ENCODE measurements at places on chromosomes 3 and 15.

- no peak for DNase-seq
These were observed 80.1 kb downstream of the SETD2 start for GRCh38 chr3:47083786-47084185.

- no peak for DNase-seq
These were observed 253.9 kb downstream of the LSAMP start for GRCh38 chr3:116191409-116191808.

DNA sequence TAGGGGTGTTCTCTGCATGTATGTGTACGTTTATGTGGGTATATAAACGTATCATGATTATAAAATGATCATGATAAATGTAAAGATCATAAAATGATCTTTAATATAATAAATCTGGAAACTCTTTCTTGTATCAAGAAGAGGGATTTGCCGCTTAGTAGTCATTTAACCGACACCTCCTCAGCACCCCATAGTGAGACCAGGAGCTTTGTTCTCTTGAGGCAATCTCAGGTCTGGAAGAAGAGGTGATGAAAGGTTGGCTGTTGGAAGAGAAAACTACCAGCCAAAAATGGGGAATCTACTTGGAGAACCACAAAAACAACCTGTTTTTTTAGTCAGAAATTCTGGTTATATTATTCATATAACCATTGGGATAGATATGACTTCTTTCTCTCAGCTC is 38.7 kb downstream of the TGFBR2 start:
- no peak for DNase-seq

DNA sequence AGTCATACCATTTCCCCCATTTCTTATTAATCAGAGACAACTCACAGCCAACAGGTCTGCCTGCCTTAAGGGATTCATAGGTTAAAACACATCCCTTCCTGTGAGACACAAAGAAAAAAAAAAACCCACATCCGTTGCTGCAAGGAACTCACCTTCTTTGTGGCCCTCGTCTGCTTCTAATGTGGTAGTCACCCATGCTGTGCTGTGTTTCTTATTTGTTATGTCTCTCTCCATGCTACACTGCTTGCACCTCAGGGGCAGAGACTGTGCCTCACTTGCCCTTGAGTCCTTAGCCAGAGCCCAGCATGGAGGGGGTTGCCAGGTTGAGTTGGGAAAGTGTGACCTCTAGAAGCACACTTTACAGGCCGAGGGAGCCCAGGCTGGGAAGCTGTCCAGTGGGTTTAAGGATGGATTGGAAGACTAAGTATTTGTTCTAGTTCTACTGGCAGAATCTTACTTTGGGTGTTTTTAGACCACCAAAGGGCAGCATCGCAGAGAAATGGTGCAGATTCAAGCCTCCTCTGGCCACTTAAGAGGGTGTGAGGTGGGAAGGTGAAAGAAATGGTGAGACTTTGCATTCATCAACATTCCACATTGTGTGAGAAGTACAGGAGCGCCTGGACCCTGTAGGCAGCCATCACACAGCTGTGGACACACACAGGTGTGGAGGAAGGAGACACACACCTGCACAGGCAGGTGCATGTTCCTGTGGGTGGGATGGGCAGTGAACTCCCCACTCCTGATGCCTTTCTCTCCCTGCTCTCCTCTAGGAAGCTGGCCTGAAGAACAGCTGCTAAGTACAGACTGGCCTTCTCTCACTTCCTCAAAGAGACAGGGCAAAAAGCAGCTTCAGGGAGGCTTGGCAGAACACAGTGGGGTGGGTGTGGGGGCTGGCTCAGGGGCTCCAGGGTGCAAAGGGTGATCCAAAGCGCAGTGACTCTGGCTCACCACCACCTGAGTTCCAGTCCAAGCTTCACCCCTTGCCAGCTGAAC is 48.8 kb downstream of the GLB1 start:
- peak; percentile 30 for DNase-seq

DNA sequence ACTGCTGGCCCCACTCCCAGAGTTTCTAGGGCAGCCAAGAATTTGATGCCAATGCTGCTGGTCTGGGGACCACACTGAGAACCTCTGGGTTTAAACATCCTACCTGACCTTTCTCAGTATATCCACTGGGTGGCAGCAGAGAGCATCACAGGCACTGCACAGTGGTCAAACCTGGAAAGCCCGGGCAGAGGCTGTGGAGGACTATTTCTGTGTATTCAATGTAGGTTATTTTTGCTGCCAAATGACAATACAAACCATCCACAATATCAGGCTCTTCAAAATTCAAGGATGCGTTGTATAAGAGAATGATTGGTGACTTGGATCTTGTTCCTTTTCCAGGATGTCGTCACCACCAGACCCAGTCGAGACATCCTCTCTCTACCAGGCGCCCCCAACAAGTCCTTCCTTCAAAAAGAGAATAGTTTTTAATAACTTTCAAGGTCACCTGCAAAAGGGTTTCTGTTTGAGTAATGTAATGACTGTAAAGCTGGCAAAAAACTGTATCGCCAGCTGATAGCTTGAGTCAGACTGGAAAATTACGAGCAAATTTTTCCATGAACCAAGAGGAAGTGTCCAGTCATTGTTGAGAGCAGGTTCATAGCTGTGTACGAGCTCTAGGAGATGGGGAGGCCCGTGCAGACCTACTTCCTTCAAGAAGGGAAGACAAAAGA is 30.5 kb upstream of the MYZAP start:
- DNase-seq = peak; percentile 17

DNA sequence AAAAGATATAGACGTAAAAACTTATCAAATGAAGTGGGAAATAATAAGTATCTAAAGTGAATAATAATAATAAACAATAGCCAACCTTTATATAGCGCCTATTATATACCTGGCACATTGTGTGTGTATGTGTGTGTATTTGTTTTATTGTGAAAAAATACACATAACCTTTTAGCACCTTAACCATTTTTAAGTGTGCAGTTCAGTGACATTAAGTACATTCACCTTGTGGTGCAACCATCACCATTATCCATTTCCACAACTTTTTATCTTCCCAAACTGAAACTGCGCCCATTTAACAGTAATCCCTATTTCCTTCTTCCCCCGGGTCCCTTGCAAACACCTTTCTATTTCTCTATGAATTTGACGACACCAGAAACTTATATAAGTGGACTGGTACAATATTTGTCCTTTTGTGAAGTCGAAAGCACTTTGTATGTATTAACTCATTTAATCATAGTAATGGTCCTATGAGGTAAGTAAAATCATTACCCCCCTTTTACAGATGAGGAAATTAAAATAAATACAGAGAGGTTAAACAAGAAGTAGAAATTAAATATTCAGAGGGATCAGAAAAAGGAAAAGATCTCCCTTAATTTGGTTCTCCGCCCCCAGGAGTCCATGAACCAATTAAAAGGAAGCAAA is 33.5 kb downstream of the GJD2 start:
- DNase-seq = no peak

DNA sequence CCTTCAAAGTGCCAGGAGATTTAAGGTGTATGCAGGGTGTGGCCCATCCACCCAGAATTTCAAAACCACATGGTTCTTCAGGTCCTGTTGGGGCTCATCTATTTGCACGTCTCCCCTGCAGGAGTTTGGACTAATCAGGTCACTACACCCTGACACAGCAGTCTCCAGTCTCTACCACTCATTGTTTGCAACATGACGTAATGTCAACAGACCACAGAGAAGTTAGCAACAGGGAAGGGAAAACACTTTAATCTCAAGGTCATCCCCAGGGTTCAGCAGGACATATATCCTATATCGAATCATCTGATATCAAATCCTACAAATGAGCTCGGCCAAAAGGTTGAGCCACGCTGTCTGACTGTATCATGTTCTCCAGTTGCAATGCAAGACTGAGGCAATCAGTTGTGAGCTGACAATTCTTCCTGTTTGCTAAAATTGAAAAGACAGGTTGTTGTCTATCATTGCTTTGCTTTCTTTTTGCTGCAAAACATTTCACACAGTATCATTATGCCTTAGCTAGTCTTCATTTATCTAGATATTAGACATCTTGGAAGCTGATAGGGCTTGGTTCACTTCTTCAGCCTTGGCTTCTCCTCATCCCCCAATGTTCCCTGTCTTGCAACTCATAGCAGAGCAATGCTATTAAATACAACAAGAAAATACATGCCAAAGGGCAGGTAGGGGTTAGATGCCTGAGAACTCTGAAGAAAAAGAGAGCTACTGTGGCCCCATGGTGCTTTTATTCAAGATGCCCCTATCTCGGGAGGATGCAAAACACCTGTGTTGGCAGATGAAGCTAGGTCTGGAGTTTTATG is 13.4 kb upstream of the LEKR1 start:
- DNase-seq = no peak
